Activated CD4-positive, alpha-beta T cell treated with anti-CD3 and anti-CD28 coated beads, Interleukin-2, amount 10 ng/mL, durations not matched to agents 7 days and 5 days (primary cell): ENCODE measurements at places on chromosomes 4 and X.

- no peak for DNase-seq
Measured at GRCh38 chr4:32684160-32684559, 1964.0 kb downstream of the PCDH7 start.

- no peak for DNase-seq
Measured at GRCh38 chr4:64417974-64418373, 8.7 kb upstream of the TECRL start.

DNA sequence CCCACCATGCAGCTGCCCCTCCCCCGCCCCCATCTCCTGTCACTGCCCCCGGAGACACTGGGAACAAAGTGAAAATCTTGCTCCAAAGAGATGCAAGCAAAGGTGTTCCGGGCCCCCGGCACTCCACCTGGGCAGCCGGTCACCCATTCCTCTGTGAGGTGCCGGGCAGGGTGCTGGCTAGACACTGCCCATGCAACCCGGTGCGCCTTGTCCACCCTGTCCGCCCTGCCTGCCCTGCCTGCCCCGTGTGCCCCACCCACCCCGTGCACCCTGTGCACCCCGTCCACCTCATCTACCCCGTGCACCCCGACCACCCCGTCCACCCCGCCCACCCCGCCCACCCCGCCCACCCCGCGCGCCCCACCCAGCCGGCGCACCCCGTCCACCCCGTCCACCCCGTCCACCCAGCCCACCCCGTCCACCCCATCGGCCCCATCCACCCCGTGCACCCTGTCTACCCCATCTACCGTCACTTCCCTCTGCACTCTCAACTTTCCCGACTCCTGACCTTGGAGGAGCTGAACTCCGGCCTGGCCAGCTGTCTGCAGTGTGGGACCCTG, 31.9 kb upstream of the FGFR3 start:
- no peak for DNase-seq

DNA sequence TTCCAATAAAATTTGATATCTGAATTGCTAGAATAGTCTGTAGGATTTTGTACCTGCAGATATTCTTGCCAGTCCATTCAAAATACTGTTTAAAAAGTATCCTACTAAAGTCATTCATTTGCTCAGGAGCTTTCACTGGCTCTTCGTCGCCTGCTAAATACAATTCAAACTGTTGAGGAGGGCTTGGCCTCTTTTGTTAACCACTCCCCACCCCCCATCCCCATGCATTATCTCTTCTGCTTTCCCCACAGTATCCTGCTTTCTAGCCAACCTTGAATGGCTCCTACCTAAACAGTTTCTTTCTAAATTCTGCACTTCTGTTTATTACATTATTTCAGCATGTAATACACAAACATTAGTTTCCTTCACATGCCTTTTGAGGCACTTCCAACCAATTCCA, 230.8 kb downstream of the CPE start:
- DNase-seq, result no peak

GRCh38 chr4:16991450-16991849, 93.0 kb upstream of the LDB2 start:
- no peak for DNase-seq

- DNase-seq, result no peak
Measured at GRCh38 chrX:114152130-114152529, 431.8 kb upstream of the HTR2C start.

- DNase-seq, result no peak
Measured at GRCh38 chr4:3417448-3417847, 24.3 kb upstream of the HGFAC start.

DNA sequence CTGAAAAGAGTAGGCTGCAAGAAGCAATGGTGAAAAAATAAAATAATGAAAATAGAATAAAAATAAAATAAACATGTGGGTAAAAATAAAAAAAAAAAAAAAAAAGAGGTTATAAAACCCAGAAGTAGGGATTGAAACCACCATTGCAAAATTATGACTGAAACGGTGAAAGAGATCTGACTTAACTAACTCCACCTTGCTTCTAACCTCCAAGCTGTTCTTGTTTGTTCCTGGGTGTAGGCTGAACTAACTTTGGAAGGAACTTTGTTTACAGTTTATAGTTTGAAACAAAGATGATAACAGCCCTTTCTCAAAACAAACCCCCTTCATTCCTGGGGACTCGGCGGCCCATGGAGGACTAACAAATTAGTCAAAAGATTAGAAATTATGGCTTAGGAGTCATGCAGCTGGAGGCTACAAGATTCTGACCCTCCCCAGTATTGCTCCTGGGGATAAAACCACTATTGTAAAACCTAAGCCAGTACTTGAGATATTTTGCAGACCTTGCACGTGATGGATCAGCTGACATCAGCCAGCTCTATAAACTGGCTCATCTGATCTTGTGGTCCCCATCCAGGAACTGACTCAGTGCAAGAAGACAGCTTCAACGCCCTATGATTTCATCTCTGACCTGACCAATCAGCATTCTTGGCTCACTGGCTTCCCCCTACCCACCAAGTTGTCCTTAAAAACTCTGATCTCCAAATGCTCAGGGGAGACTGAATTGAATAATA, 30.4 kb downstream of the DDX60L start:
- peak; percentile 6 for DNase-seq

DNA sequence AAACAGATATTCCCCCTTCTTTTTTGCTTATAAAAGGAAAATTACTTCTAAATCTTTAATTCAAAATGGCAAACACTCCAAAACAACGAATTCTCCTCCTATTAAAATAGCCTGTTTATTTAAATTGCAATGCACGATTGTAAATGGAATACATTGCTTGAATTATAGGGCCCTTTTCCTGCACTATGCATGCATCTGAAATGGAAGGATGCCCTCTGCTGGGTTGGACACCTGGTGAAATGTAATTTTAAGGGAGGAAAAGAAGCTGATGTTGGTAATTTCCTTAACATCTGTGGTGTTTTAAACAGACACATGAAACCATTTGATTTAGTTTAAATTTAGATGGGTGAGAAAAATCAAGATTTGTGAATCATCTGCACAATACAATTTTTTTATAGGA, 72.8 kb downstream of the GRXCR1 start:
- DNase-seq, result no peak

GRCh38 chr4:147194114-147194513, 248.4 kb upstream of the TTC29 start:
- DNase-seq, result no peak

GRCh38 chr4:129972257-129972656, 876.3 kb downstream of the C4orf33 start:
- DNase-seq, result no peak

GRCh38 chr4:58761563-58761962, 1651.4 kb upstream of the IGFBP7 start:
- DNase-seq, result no peak

- DNase-seq, result no peak
Measured at GRCh38 chrX:108312011-108312410, 126.2 kb downstream of the COL4A6 start.

- no peak for DNase-seq
Measured at GRCh38 chr4:157143369-157143768, 67.4 kb downstream of the GLRB start.

DNA sequence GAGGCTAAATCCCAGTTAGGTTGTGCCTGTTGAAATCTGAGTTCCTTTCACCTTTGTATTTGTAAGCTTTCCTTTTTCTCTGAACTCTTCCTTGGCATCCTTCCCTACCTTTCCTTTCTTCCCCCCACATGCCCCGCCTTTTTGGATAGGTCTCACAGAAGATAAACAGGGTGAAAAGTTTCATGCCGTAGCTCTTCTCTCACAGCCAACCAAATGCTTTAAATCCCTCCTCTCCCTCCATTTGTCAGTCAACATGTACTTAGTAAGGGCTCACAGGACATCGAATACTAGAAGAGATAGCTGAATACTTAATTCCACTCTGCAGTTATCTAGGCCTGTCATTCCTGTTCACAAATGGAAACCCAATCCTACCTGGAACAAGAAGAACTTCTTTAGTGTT, 107.1 kb upstream of the BMPR1B start:
- no peak for DNase-seq

- no peak for DNase-seq
Measured at GRCh38 chrX:69289046-69289792, 124.0 kb upstream of the PJA1 start.

- DNase-seq, result no peak
Measured at GRCh38 chr4:3832536-3833220, 66.5 kb downstream of the ADRA2C start.

DNA sequence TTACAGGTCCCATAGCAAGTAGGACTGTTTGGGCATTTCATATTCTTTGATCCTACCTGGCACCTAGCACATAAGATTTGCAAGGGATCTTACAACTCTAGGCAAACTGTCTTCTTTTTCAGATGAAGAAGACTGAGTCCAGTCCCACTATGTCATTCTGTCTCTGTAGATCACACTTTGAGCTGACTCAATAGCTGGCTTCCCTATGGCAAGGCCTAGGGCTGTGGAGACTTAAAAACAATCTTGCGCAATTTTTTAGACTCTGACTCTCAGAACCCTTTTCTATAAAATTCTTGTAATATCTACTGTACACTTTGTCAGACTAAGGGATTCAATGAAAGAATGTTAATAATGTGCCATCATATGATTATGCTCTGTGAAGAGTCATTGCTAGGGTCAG, 26.7 kb downstream of the OTC start:
- DNase-seq, result no peak

DNA sequence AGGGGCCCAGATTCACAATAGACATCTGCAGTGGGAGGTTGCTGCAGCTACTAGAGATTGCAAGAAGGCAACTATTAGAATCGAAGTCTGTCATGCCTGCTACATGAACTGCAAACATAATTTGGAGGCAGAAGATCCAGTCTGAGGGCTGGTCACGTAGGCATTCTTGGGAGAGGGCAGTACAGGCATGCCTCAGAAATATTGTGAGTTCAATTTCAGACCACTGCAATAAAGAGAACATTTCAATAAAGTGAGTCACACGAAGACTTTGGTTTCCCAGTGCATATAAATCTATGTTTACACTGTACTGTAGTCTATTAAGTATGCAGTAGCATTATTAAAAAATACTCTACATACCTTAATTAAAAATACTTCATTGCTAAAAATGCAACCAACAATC, 585.8 kb upstream of the FAT1 start:
- DNase-seq, result no peak

GRCh38 chrX:111348429-111348828, 63.6 kb downstream of the DCX start:
- no peak for DNase-seq

GRCh38 chr4:67700738-67701516, at the start of gene UBA6:
TSS of gene UBA6 (minus strand) at chr4:67701155. CDS start at chr4:67701119, 36 bp downstream.
- peak; percentile 96 for DNase-seq

GRCh38 chr4:142607976-142608375, 238.1 kb downstream of the INPP4B start:
- DNase-seq, result no peak
